ENCODE measurements at places on chromosomes 3 and 15. TPM values are rescaled to one million over a fixed set of nuclear protein-coding genes. Genes with fewer than 3 reads are reported as not detected.

RTP3 gene
- 0.16 TPM for polyA plus RNA-seq

TMEM158 gene
- polyA plus RNA-seq, result 9.6 TPM

TIMP4 gene
- 6.7 TPM for polyA plus RNA-seq

GRCh38 chr3:171811295-171811912 is 1.1 kb upstream of the PLD1 start:
- no peak for DNase-seq

DNA sequence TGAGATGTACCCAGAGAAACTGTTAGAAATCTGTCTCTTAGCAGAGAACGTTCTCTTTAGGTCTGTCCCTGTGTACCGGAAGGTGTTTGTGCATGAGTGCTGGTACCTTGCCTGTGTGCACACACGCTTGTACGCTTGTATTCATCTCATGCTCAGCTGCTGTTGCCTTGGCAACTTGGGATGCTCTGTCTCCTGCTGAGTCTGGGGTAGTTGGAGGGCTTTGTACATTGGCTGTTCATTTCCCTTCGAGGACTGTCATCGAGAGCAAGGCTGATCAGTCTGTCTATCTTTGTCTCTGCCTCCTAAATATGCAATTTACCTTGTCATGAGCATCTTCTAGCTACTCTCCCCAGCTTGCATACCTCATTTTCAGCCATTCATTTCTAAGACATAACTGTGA is 147.2 kb downstream of the SLCO3A1 start:
- DNase-seq, result peak; percentile 35

DNA sequence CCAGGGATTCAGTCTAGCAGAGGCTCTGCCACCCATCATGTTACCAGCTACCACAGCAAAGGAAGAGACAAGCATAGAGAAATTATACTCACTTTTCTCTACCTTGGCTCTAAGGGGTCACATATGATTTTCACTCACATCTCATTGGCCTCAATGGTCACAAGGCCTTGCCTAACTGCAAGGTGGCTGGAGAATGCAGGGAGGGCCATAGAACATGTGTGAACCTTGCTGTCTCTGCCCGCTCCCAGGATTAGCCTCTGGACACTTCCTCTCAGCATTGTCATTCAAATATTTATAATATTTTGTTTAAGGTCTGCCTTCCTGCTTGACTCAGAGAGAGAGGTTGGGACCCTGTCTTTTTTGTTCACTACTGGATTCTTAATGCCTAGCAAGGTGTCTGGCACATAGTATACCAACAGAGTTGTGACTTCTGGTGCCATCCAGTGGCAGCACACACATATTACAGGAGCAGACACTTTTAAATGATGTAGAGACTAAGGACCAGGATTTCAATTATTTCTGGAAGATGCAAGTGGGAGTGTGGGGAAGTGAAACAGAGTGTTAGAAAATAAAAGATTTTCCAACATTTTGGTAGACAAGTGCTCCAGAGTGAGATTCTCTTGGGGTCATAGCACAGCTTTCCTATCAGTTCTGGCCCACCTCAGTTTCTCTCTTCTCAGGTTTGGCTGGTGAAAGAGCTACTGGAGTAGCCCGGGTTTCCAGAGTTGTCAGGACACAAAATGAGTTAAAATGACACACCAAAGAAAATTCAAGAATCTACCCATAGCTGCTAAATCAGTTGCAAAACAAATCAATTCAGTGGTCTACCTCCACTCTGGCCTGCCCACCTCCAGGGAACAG is 119.0 kb upstream of the RASGRP1 start:
- DNase-seq, result peak; percentile 67

- no peak for DNase-seq
These were observed 1039.1 kb downstream of the NAALADL2 start for GRCh38 chr3:175898194-175898593.

DNA sequence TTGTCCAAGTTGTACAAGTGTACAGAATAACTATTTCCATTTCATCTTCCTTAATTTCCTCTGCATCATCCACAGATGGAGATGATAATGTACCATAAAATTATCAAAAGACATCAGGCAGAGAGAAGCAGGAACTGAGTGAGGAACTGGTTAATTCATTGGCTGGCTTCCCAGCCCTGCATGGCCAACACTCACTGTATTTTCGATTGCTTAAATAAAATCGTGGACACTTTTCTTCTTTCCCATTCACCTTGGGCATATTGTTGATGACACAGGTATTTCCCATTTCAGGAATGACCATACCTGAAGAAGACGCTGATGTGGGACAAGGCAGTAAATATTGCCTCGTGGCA is 144.2 kb upstream of the ABHD17C start:
- DNase-seq, result no peak

- peak; percentile 88 for DNase-seq
These were observed at the start of gene TMEM266 for GRCh38 chr15:76059320-76060117. TMEM266 (plus strand) TSS chr15:76059985; CDS start chr15:76134264, 74,279 bp downstream.

- DNase-seq, result peak; percentile 78
These were observed 728 bp downstream of the TRANK1 start for GRCh38 chr3:36944012-36944640.

DNA sequence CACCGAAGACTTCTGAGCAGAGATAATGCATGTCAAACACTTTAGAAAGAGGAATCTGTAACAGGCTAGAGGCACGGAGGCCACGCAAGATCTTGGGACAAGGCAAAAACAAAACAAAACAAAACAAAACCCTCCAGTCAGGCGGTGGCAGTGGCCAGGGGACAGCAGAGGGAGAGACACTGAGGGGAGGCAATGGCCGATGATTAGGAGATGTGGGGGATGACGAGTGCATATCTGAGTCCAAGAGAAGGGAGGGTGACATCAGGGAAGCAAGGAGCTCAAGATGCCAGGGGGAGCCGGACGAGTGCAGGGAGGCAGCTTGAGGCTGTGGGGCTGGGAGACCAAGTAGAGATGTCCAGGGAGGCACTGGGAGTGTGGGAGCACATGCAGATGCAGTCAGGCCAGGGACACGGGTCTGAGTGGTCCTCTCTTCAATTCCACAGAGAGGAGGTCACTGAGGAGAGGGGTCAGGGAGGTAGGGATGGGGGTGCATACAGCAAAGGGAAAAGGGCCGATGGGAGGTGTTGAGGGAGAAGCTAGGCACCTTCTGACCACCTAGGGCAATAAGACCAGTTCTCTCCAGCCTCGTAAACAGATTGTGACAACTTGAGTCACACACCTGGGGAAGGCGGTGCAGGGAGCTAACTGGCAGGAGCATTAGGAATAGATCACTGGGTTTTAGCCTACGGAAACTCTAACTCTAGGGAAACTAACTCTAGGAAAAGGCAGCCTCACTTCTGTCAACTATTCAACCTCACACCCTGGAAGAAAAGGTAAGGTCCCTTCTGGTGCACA is 29.6 kb downstream of the SLCO2A1 start:
- no peak for DNase-seq

- no peak for DNase-seq
These were observed 425.1 kb upstream of the NECTIN3 start for GRCh38 chr3:110646496-110646895.

DNA sequence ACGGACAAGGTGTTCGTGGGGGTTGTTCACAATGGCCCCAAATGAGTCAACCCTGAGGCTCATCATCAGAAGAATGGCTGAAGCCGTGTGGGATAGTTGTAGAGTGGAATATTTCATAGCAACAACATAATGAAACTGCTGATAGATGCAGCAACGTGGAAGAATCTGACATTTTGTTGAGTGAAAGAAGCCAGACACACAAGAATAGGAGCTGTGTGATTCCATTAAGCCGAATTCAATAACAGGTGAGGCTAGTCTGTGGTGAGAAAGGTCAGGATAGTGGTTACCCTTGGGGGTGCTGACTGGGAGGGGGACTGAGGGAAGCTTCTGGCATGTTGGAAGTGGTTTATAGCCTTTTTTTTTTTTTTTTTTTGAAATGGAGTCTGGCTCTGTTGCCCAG is 144.0 kb downstream of the SMAD6 start:
- DNase-seq, result no peak

DNA sequence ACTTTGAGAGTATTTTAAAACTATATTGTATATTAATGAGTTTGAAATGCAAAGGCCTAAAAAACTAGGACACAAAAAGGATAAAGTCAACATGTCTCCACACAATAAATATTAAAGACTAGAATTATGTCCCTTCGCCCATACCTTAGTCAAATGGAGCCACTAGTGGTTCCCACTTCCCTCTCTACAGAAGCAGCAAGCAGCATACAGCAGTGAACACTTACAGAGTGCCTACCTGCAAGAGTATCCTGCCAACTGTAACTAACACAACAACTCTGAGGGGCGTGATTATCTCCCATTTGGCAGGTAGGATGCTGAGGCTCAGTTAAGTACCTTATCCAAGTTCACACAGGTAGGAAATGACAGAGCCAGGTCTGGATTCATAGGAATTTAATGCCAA is 17.2 kb downstream of the DYNC1LI1 start:
- no peak for DNase-seq

DNA sequence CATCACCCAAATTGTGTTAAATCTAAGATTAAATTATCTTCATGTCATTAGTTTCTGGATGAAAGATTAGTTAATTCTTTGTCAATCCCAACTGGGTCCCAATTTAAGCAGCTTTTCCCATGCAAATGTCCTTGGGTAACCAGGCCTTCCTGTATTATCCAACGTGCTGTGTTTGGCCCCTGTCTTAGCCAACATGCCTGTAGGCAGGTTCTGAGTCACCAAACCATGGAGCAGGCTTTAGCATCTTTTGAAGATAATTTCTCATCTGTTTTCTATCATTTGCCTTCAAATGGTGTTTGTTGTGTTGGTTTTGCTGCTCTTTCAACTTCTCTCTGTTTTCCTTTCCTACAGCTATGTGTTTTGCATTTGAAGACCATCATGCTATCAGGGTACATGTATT is 216.2 kb downstream of the ITPR1 start:
- DNase-seq, result no peak

DNA sequence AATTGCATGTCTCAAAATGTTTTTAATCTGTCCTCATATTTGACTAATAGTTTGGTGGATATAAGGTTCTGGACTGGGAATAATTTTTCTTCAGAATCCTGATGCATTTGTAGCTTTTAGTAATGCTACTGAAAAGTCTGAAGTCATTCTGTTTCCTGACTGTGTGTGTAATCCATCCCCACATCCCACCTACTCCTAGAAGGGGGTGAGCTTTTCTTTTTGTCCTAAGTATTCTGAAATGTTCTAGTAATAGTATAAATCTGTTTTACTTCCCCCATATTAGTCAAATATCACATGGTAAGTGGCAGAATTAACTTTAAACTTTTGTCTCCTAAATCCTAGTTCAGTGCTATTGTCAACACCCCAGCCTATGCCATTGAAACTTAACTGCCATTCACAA is 162.8 kb downstream of the GREM1 start:
- no peak for DNase-seq

DNA sequence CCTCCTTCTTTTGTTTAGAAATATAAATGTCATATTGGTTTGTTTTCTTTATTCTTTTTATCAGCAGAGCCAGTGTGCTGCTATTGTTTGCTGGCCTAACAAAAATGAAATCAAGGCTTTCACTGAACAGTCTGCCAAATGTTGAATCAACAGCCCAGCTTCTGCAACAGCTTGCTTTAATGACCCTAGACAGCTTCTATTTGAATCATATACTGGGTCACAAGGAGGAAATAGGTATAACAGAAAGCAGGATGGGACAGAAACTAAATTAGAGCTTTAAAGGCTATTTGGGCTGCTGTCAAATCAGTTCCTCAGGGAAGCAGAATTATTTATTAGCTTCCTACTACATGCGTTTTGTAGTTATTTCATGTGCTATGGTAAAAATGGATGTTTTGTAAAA is 12.1 kb upstream of the DNAJC13 start:
- DNase-seq, result no peak

DNA sequence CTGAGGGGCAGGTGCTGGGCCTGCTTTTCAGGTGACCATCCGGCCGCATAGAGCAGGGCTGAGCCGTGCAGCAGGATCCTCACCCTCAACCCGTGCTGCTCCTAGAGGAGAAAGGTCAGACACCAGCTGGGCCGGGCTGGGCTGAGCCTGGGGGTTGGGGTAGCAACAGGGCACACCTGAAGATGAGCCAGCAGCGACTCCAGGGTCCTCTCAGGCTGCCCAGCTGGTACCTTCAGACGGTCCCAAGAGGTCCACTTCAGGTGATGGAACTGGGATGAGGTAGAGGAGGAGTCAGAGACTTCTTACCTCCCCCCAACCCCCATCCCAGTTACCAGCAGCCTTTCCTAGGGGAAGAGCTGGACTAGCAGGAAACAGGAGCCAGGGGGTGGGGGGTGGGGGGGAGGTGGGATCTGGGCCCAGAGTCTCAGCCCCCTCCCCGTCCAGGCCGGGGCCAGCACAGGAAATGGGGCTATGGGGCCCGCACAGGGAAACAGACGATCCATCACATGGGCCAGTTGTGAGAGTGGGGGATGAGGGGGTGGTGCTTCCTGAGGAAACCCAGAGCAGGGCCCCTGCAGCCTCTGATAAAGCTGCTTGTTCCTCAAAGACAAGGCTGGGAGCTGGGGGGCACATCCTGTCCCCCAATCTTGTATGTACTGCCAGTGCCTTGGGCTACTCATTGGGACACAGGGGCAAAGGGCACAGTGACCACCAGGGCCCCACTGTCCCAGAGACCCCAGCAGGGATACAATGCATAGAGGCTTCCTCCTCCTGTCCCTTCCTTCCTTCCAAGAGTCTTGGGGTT is 3.0 kb downstream of the INKA1 start:
- DNase-seq, result peak; percentile 83

GRCh38 chr3:29339016-29339833 is 58.4 kb downstream of the RBMS3 start:
- DNase-seq, result no peak

DNA sequence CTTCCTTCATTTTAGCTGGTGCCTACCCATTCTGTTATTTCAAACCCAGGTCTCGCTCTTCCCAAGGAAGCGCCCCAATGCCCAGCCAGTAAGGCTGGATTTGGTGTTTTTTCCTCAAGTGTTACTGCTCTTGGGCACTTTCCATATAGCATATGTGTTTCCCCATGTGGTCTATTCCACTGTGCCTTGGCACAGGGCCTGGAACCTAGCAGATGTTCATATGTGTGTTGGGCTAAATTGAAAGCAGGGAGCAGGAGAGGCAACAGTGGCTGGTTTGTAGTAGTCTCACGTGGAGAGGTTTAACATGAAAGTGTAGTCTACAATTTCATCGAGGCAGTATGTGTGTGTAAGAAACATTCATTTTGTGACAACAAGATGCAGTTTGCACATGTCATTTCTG is 48.2 kb upstream of the TEX264 start:
- DNase-seq, result no peak

GRCh38 chr15:69092159-69092558 is 68.3 kb upstream of the GLCE start:
- DNase-seq, result no peak

DNA sequence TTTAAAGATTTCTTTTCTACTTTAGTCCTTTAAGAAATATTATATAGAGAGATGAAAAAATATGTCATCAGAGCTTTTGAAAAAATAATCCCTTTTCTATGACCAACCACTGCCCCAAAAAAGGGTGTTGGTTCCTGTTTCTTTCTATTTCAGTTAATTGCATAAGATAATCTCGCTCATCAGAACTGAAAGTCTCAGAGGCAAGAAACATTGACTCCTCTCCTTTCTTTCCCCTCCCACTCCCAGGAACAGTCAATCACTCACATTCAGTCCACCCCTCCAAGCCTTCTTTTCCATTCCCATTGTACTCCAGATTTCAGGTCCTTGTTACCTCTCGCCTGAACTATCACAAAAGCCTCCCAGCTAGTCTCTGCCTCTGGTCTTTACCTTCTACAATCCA is 153.7 kb upstream of the ABI3BP start:
- DNase-seq, result peak; percentile 19

Measured in GM23338 (cell line).